Suprapubic skin (tissue), 4 donors: ENCODE measurements at places on chromosomes 2 and 18. TPM values are rescaled to one million over a fixed set of nuclear protein-coding genes. Genes with fewer than 3 reads are reported as not detected.

DNA sequence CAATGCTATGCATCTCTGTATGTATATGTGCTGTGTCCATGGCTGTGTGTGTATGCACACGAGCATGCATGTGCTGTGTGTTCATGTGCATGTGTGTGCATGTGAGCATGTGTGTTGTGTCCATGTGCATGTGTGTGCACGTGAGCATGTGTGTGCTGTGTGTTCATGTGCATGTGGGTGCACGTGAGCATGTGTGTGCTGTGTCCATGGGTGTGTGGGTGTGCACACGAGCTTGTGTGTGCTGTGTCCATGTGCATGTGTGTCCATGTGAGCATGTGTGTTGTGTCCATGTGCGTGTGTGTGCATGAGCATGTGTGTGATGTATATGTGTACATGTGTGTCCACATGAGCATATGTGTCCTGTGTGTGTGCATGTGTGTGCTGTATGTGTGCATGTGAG lies 414.4 kb upstream of the SALL3 start:
- no peaks in the 10 kb centered on the region for H3K36me3 ChIP-seq
- H3K4me1 ChIP-seq = no peaks in the 10 kb centered on the region
- H3K27ac ChIP-seq = no peak overlapping the region
- no peak for DNase-seq
- H3K27me3 ChIP-seq = no peaks in the 10 kb centered on the region
- H3K4me3 ChIP-seq = no peak overlapping the region

GRCh38 chr2:73033142-73033765 lies 38.3 kb downstream of the SFXN5 start:
- no peaks in the 10 kb centered on the region for H3K4me1 ChIP-seq
- H3K27ac ChIP-seq = no peak overlapping the region
- peaks cover 6% of the 10 kb centered on the region for H3K36me3 ChIP-seq
- DNase-seq = no peak

DNA sequence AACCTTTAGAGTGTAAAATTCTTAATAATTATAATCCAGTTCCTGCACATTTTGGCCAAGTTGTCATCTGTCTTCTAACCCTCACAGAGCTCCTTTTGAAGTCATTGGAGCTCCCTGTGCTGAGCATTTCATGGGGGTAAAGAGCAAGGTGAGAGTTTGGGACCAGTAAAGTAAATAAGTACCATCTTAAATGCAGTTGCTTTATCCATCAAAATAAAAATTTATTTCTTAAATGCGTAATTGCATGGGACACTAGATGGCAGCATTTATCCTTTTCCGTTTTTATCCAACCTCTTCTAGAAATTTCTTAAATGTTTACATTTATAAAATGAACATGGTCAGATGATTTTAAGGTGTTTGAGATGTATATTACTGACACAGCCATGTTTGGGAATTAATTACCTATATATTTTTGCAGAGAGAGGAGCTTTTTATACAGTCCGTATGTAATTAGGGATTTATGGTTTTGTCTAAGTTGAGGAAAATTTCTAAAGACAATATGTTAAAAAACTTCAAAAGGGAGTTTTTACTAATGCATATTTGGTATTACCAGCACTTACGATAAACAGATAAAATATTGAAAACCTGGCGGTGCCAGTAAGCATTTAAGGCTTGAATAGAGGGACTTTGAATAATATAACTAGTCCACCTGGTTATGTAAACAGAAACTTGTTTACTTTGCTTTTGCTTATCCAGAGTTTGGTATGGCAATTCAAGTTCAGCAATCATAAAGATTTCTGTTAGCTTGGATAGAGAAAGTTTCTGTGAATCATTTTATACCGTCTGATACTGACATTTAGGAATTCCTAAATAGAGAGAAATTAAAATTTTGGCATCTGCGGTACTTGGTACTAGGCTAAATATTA lies 54.5 kb downstream of the ACSL3 start:
- H3K36me3 ChIP-seq = peaks cover 15% of the 10 kb centered on the region
- H3K4me1 ChIP-seq = no peaks in the 10 kb centered on the region
- no peaks in the 10 kb centered on the region for H3K27me3 ChIP-seq
- H3K27ac ChIP-seq = no peak overlapping the region
- H3K4me3 ChIP-seq = no peak overlapping the region
- DNase-seq = no peak

GRCh38 chr2:236565879-236566402 lies 3.7 kb upstream of the ACKR3 start:
- no peaks in the 10 kb centered on the region for H3K36me3 ChIP-seq
- H3K27me3 ChIP-seq = no peaks in the 10 kb centered on the region
- no peak overlapping the region for H3K4me3 ChIP-seq
- H3K27ac ChIP-seq = no peak overlapping the region
- no peak for DNase-seq

FZD7 gene
- 13.5 TPM for total RNA-seq

WNT6 gene
- total RNA-seq = 3.7 TPM

SERPINB7 gene
- total RNA-seq = 58.2 TPM

TNFRSF11A gene
- total RNA-seq = 15.4 TPM

MEP1B gene
- not detected for total RNA-seq
